ENCODE measurements at places on chromosomes 6 and 20.
A peak's percentile ranks its signal among the peaks of the same experiment; 100 is the strongest.

- no peak for DNase-seq
These were observed 37.6 kb downstream of the SPTLC3 start for GRCh38 chr20:13046409-13046808.

- DNase-seq = peak; percentile 37
These were observed 139.7 kb downstream of the PRDM13 start for GRCh38 chr6:99746261-99746895.

DNA sequence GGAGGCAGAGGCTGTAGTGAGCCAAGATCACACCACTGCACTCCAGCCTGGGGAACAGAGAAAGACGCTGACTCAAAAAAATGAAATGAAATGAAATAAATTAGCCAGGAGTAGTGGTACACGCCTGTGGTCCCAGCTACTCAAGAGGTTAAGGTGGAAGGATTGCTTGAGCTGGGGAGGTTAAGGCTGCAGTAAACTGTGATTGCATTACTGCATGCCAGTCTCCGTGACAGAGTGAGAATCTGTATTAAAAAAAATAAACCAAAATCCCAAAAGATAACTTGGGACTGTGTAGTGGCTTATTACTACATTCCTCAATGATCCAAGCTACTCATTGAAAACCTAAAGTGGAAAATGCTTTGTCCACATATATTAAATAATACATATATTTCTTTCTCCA, 87.0 kb downstream of the SGK1 start:
- DNase-seq = no peak

DNA sequence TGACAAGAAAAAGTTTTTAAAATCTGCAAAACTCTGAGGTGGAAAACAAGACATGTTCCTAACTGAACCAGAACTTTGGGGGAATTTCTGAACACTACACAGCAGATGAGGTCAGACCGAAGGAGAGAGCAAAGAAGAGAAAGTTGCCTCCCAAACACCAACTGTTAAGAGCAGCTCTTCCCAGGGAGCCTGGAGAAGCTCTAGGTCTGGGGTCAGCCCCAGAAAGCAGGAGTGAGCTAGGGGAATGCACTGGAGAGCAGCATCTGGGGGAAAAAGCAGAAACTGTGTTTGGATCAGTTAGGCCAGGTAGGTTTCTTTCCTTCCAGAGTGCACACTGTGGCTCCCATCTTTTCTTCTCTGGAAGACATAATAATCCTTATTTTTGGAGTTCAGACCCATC, 41.3 kb downstream of the FKBP5 start:
- no peak for DNase-seq

DNA sequence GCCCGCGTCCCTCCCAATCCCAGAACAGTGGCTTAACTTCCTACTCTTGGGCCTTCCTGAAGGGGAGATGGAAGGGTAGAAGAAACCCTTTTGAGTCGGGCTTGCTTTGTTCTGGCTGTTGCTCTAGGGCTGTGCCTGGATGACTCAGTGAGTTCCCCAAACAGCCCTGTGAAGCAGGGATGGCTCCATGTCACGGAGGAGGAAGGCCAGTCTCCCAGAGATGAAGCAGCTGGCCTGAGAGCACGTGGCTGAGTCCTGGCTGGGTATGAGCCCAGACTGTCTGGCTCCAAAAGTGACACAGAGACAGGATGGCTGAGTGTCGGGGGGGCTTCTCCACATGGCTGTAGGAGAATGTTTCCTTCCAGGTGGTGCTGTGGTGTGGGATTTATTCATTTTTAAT, 4.6 kb downstream of the SYTL3 start:
- peak; percentile 92 for DNase-seq

GRCh38 chr6:20463396-20463795, 61.7 kb downstream of the E2F3 start:
- no peak for DNase-seq

- no peak for DNase-seq
These were observed 288.0 kb upstream of the AGPAT4 start for GRCh38 chr6:161561908-161562307.

GRCh38 chr6:139060332-139060731, 31.8 kb downstream of the ABRACL start:
- DNase-seq = no peak

DNA sequence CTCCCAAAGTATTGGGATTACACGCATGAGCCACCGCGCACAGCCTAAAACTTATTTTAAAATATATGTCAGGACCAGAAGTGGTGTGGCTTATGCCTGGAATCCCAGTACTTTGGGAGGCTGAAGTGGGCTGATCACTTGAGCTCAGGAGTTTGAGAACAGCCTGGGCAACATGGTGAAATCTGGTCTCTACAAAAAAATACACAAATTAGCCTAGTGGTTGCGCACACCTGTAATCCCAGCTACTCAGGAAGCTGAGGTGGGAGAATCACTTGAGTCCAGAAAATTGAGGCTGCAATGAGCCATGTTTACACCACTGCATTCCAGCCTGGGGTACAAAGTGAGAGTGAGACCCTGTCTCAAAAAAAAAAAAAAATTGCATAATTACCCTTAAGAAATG, 13.7 kb downstream of the PXT1 start:
- DNase-seq = no peak

DNA sequence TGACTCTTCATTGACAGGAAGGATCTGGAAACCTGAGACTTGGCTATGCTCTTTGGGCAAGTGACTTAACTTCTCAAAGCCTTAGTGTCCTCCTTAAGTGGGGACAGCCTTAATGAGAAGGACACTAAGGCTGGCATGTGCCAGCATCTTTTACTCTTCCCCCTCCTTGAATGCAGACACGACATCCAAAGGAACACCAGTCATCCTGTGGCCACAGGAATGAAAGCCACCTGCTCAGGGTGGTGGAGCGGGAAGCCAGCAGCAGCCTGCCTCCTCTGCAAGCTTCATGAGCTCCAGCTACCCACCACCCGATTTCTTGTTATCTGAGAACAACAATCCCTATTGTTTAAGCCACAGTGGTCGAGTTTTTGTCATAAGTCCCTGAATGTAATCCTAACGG, 44.5 kb downstream of the TMEM14B start:
- no peak for DNase-seq

DNA sequence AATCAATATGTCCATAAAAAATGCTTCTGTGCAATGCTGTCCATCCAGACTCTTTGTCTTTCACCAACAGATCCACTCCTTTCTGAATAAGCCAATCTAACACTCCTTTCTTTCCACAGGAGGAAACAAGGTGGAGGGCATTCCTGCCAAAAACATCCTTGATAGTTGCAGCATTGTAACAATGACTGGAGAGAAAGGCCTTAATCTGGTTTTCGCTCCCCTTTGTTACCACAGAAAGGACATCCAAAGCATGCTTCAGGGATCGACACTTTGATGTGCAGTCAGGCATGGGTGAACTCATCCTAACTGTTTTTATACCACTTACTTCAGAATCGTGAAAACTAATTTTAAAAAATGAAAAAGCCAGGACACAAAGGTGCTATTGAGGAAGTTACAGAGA, 7.4 kb downstream of the IBTK start:
- DNase-seq = no peak

- no peak for DNase-seq
These were observed 75.6 kb upstream of the SLC22A23 start for GRCh38 chr6:3532296-3532916.

DNA sequence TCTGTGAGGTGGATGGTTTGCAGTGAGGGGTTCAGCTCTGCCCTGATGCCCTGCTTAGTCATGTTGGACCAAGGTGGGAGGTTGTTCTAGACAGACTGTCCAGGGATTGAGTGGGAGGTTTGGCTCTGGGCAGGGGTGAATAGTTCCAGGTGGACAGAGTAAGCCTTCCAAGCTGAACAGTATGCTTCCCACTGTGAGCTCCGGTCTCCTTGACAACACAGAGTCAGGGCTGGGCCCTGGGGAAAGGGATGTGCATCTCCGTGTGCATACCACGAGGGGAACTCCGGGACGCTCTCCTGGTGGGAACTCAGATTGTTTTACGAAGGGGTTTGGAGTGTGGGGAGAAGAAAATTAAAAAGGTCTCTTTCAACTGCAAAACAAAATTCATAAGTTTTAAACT, 174.7 kb downstream of the DHX35 start:
- no peak for DNase-seq

DNA sequence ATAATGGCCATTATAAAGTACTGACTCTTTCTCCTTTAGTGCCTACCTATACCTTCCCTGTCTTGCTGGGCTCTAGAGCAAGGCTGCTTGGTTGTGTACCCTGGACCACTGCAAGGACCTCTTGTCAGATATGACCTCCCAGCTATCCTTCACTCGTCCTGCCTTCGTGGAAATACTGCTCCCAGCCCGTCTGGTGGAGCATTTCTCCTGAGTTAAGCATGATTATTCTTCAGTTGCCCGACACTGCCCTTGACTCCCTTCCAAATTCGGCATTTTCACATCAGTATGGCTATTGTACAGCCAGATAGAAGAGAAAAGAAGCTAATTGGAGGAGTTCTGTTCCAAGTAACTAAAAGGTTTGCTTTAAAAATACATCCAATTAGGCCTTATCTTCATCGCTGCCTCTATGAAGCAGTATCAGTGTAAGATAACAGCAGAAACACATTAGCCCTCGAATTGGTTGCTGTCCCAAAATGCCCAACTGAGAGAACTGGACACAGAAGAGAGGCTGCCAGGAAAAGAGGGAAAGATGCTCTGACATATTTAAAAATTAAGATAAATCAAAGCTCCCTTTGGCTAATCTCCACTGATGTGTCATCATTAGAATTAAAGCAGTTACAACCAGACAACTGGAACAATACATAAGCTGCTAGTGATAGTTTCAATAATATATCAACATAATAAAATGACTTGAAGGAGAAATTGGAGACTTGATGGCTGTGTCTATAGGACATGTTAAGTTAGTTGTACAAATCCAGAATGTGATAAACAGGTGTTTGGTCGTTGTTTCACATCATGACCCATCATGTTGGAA, 54.4 kb downstream of the OPRM1 start:
- DNase-seq = no peak

DNA sequence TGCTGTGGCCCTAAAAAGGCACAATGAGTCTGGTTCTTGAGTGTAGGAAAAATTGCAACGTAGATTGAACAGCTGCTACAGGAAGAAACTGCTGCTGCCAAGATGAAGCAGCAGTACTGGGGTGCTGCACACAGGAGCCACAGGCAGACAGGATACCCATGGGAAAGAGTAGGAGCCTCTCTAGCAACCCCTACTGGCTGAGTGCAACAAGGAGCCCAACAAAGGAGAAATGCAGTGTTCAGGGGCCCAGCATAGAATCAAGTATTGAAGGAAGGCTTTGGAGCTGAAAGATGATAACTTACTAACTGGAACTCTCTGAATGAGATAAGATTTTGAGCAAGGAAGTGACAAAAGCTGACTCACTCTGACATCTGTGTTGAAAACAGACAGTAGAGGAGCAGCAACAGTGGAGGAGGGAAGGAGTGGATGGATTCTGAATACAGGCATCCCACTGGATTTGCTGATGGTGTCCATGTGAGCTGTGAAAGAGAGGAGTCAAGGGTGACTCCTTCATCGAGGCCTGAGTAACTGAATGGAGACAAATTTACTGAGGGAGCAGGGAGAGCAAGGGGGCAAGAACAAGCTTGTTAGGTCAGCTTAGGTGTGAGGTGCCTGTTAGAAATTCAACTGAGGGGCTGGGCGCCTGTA, 534.7 kb upstream of the JARID2 start:
- DNase-seq = peak; percentile 89

GRCh38 chr20:19850198-19850533, 92.1 kb downstream of the RIN2 start:
- no peak for DNase-seq

DNA sequence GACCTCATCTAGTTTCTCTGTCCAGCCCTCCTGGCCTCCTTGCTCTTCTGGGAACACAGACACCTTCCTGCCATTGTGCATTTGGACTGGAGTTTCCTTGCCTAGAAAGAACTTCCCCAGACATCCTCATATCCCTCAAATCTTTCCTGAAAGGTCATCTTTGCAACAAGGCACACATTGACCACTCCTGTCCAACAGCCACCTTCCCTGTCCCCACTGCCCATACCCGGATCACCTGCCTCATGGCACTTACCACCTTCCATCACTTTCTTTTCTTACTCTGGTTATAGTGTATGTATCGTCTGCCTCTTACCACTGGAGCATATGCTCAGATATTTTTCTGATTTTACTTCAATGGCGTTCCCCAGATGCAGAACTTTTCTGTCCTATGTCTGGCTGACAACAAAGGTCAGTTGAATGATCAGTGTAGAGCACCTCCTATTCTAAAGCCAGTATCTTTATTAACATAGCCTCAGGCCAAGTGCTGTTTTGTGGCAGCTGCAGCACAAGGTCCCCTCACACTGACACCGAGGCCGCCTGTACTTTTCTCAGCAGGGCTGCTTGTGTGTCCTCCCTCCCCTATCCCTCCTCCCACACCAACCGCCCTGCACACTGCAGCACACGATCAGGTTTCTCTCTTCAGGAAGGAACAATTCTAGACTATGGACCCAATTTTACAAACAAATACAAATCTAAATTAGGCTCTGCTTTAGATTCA, 4.1 kb downstream of the HLA-C start:
- DNase-seq = no peak

- no peak for DNase-seq
These were observed 88.5 kb upstream of the SIM1 start for GRCh38 chr6:100553243-100553642.

DNA sequence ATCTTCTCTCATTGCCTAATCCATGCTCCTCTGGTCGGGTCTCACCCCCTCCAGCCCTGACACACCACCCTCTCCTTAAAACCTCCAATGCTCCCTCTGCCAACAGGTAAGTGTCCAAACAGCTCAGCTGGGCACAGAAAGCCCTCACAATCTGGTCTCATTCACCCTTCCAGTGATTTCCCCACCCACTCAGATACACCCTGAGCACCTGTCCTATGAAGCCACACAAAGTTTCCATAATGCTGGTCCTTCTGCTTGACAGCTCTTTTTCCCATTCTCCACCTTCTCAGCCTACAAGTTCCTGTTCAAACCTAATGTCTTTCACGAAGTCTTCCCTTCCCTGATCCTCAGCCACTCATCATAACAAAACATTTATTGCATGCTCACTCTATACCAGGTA, 70.1 kb upstream of the MRPS10 start:
- no peak for DNase-seq

- DNase-seq = peak; percentile 35
These were observed 15.4 kb upstream of the STMND1 start for GRCh38 chr6:17086469-17086868.

DNA sequence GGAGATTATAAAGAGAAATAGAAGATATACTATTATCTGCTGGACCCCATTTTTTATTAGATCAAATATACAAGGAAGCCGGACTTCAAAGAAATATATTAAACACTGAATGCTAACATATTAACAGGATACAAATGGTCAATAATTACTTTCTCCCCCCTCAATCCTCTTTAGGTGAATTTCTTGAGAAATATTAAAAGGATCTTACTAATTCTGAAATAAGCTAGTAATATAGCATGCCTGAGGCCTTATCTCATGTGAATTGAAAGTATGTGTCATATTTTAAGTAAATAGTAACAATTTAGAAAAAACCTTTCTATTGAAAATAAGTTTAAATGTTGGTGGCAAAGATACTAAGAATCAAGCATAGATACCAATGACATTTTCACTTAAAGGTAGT, 954.7 kb upstream of the MAN1A1 start:
- DNase-seq = no peak

DNA sequence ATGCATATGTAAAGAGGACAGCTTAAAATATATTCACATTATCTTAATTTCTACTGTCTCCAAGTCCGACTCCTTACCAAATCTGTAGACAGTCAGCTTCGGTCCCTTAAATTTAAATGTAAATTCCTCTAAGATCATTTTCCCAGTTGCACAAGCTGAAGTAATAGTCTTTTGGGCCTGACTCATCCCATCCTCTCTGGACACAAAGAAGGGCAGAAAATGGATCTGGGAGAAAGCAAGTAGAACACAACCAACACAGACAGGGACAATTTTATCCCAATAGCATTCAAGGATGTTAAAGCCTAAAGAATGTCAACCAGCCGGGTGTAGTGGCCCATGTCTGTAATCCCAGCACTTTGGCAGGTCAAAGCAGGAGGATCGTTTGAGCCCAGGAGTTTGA, 228.3 kb downstream of the ARHGAP18 start:
- no peak for DNase-seq

Measured in RCC 7860 (cell line).